Activated CD8-positive, alpha-beta T cell treated with anti-CD3 and anti-CD28 coated beads, Interleukin-2, amount 10 ng/mL, durations not matched to agents 7 days and 5 days (primary cell): ENCODE measurements at places on chromosomes 11 and 22. TPM values are rescaled to one million over a fixed set of nuclear protein-coding genes. Genes with fewer than 3 reads are reported as not detected.

DNA sequence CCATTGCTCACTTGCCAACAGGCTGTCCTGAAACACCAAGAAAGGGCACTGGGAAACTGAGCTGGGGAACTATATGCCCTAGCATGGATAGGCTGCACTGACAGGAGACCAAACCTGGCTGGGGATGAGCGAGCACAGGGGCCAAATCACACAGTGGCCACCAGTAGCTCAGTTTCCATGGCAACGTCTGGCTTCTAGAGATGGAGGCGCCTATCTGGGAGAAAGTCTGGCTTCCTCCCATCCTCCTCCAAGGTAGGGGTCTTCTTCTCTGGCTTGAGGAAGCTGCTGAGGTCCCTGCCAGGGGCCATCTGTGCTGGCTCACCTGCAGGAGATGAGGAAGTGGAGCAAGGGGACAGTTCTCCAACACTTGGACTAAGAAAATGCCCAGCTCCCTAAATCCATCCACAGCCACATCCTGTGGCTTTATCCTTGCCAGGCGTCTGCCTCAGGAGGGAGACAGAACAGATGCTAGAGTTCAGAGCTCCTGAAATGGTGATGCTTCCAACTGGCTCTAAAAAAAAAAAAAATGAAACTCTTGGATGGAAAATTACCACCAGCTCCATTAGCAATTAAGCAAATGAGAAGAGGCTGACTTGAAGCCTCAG, 48.3 kb downstream of the SYT13 start:
- DNase-seq = no peak
- no peak overlapping the region for H3K27ac ChIP-seq

DNA sequence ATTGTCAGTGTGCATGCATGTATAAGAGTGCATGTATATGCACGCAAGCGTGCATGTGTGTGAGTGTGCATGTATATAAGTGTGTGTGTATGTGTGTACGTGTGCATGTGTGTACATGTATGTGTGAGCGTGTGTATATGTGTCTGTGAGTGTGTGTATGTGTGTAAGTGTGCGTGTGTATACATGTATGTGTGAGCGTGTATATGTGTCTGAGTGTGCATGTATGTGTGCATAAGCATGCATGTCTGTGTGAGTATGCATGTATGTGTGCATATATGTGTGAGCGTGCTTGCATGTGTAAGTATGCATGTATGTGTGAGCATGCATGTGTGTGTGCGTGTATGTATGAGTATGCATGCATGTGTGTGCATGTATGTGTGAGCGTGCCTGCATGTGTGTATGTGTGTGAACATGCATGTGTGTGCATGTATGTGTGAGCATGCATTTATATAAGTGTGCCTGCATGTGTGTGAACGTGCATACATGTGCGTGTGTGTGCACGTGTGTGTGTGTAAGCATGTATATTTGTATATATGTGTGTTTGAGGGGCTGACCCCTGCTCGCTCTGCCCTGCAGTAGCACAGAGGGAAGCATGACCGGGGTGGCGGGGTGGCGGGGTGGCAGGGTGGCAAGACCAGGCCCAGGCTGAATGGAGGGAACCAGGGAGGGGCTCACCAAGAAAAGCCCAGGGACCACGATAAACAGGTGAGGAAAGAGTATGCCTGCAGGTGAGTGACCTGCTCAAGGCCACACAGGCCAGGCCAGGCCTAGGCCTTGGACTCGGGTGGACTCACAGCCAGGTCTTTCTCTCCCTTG, 26.3 kb downstream of the CYTH4 start:
- H3K36me3 ChIP-seq = peaks cover 86% of the 10 kb centered on the region
- peak overlapping the region; percentile 96 for H3K27ac ChIP-seq
- DNase-seq = no peak
- H3K4me1 ChIP-seq = peaks cover 95% of the 10 kb centered on the region
- no peaks in the 10 kb centered on the region for H3K27me3 ChIP-seq
- H3K4me3 ChIP-seq = peak overlapping the region; percentile 71

- no peak overlapping the region for H3K27ac ChIP-seq
- no peaks in the 10 kb centered on the region for H3K27me3 ChIP-seq
- H3K4me1 ChIP-seq = no peaks in the 10 kb centered on the region
- DNase-seq = no peak
- H3K4me3 ChIP-seq = no peak overlapping the region
These were observed 88.3 kb upstream of the PRDM11 start for GRCh38 chr11:45057938-45058646.

GRCh38 chr11:64514590-64514989, 76.4 kb upstream of the SLC22A12 start:
- H3K27ac ChIP-seq = no peak overlapping the region
- no peak overlapping the region for H3K4me3 ChIP-seq
- H3K36me3 ChIP-seq = no peaks in the 10 kb centered on the region
- DNase-seq = no peak
- H3K4me1 ChIP-seq = no peaks in the 10 kb centered on the region

DNA sequence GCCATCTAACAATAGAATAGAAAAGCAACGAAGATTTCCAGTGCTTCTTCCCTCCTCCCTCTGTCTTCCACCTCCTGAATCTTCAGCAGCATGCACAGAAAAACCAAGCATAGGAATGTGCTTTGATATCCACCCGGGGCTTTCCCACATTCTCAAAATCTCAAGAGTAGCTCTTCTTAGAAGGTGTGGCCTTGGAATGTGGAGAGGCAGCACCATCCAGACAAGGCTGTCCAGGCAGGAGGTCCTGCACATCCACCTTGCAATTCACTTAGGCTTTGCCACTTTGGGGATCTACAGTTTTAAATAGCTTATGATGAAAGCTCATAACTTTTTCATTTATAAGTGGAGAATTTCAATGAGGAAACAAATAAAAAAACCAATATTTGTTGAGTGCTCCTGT, 72.9 kb downstream of the KIRREL3 start:
- H3K27ac ChIP-seq = no peak overlapping the region
- H3K36me3 ChIP-seq = no peaks in the 10 kb centered on the region
- H3K27me3 ChIP-seq = no peaks in the 10 kb centered on the region
- DNase-seq = no peak
- no peak overlapping the region for H3K4me3 ChIP-seq

DNA sequence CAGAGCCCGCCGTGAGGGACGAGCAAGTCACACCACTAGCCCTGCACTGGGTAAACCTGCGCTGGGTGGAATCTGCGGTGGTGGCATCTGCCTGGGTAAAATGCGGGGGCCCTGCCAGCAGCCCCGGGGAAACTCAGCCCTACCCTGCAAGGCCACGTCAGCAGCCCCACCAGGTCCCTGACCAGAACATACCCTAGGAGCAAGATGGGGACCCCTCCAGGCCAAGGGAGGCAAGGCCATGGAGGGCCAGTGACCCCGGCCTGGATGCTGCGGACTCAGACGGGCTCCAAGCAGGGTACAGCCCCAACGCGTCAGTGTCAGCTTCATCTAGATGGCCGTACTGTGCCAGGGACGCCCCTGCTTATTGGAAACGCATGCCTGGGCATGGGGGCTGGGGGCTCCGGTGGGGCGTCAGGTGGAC, 26.3 kb downstream of the TOLLIP start:
- DNase-seq = no peak
- no peaks in the 10 kb centered on the region for H3K27me3 ChIP-seq
- H3K4me1 ChIP-seq = no peaks in the 10 kb centered on the region
- peaks cover 20% of the 10 kb centered on the region for H3K36me3 ChIP-seq

The AASDHPPT gene
- total RNA-seq = 30.9 TPM

GRCh38 chr11:94767291-94767690, 865 bp upstream of the AMOTL1 start:
- no peak overlapping the region for H3K27ac ChIP-seq
- H3K4me3 ChIP-seq = no peak overlapping the region
- peaks cover 16% of the 10 kb centered on the region for H3K4me1 ChIP-seq
- peaks cover 42% of the 10 kb centered on the region for H3K27me3 ChIP-seq

DNA sequence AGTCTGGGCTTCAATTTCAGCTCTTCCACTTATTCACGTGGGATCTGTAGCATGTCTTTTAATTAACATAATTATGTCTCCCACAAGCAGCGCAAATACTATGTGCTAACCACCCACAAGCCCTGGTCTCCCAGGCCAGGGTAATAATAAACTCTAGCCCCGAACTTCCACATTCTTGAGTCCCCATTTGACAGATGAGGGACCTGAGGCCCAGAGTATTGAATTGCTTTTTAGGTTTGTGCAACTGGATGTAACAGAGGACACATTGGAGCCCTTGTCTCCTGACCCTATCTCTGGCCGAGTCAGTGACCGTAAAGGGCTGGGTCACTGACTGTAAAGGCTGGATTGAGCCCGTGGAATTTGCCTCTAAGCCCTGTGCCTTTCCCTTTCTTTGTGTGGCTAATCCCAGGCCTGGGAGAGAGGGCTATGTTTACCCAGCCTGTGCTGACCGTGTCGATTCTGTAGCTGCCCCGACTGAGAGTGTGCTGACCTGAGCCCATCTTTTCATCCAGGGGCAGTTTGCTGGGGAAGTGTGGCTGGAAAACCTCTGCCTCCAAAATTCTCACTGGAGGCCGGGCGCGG, 3.9 kb downstream of the CRYBB2 start:
- no peak for DNase-seq
- no peak overlapping the region for H3K4me3 ChIP-seq
- H3K27me3 ChIP-seq = peaks cover 10% of the 10 kb centered on the region
- H3K4me1 ChIP-seq = no peaks in the 10 kb centered on the region
- no peak overlapping the region for H3K27ac ChIP-seq

GRCh38 chr11:112507281-112507680, 246.6 kb upstream of the PLET1 start:
- H3K27ac ChIP-seq = no peak overlapping the region
- no peaks in the 10 kb centered on the region for H3K36me3 ChIP-seq
- DNase-seq = no peak
- no peak overlapping the region for H3K4me3 ChIP-seq
- H3K27me3 ChIP-seq = peaks cover 27% of the 10 kb centered on the region
- H3K4me1 ChIP-seq = no peaks in the 10 kb centered on the region

The OR5J2 gene
- not detected for total RNA-seq

DNA sequence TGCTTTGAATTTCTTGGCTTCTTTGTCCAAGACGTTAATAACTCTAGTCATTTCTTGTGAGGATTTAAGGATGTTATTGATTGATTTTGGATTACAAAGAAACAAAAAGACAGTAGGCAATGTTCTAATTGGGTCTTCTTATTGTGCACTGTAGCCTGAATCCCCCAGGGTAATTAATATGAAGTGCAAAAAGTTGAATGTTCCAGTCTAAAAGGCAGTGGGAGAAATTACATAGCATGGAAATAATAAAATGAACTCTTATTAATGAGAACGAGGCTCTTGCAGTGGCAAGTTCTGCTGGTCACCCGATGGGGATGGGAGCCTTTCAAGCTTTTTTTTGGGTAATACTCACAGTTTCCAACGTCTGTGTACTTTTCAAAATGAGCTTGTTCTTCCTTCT, 45.6 kb downstream of the UBASH3B start:
- H3K36me3 ChIP-seq = peaks cover 65% of the 10 kb centered on the region
- no peak overlapping the region for H3K27ac ChIP-seq
- no peak overlapping the region for H3K4me3 ChIP-seq
- no peak for DNase-seq
- no peaks in the 10 kb centered on the region for H3K27me3 ChIP-seq
- peaks cover 79% of the 10 kb centered on the region for H3K4me1 ChIP-seq

The MMP26 gene
- not detected for total RNA-seq

The CCDC87 gene
- total RNA-seq = 0.55 TPM

The GDPD5 gene
- 26.6 TPM for total RNA-seq

GRCh38 chr11:125111001-125111342, 454 bp downstream of the TMEM218 start:
- H3K4me1 ChIP-seq = peaks cover 18% of the 10 kb centered on the region
- DNase-seq = peak; percentile 35
- H3K27me3 ChIP-seq = peaks cover 2% of the 10 kb centered on the region

DNA sequence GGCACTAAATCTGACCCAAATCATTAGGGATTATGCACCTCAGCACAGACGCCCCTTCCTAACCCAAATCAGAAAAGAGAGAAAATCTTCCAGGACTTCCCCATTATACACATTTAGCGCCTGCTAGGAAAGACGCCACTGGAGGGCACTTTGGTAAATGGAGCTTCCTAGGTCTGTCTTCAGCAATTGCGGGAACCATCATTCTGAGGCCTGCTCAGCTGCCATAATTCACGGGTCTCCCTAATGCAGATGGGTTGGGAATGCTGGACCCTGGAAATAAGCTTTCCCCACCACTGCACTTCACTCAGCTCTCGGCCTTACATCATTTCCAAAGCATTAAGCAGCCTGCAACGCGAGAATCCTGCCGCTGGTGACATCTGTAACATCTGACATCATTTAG, 86.2 kb upstream of the OPCML start:
- DNase-seq = no peak
- no peaks in the 10 kb centered on the region for H3K4me1 ChIP-seq
- H3K27me3 ChIP-seq = no peaks in the 10 kb centered on the region
- H3K36me3 ChIP-seq = no peaks in the 10 kb centered on the region
- H3K27ac ChIP-seq = no peak overlapping the region
- no peak overlapping the region for H3K4me3 ChIP-seq

DNA sequence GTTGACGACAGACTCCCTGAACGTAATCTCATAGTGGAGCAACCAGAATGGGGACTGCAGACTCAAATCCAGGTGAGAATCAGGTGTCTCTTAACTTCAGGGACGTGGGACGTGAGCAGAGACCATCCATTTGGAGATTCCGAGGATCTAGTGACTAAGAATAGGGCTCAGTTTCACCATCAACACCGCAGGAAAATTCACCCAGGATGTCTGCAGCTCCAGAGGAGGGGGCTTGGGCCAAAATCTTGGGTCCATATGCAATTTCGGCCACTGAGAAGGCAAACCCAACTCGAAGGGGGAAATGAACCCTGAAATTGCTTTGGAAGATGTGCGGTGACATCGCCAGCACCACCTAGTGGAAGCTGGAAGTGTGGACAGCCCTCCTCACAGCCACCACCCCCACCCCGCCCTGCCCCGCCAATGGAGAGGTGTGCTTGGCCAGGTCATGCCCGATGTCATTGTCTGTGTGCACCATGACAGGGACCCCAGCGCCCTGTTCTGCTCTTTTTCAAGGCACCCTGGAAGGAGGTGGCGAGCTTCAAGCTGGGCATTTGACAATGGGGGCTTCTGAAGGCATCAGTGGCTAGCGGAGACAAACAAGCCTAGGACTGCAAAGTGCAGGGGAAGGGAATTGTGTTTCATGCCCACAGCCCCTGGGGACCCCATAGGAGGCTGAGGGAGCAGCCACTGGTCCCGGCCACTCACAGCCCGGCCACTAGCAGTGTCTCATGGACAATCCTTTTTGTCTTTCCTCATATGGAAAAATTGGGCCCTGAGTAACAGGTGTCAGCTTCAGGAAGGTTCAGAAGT, 24.8 kb downstream of the APOL1 start:
- no peak overlapping the region for H3K4me3 ChIP-seq
- peak overlapping the region; percentile 66 for H3K27ac ChIP-seq
- H3K4me1 ChIP-seq = peaks cover 30% of the 10 kb centered on the region

DNA sequence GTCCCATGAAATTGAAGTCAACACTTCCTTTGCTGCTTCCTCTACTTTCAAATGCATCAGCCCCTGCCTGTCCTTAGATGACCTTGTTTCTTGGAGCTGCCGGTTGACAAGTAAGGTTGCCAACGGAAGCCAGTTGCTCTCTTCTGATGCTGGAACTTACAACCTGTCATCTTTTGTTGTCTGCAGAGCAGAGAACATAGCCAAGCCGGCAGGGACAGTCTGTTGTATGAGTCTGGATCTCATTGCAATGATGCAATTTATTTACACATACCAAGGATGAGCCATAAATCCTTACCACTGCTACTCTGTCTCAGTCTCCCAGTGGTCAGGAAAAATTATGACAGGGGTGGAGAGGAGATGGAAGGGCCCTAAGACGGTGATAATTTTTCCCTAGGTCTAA, 151.4 kb downstream of the BLID start:
- H3K27me3 ChIP-seq = no peaks in the 10 kb centered on the region
- peaks cover 7% of the 10 kb centered on the region for H3K4me1 ChIP-seq

- H3K27ac ChIP-seq = no peak overlapping the region
- no peak for DNase-seq
- H3K27me3 ChIP-seq = no peaks in the 10 kb centered on the region
- peaks cover 7% of the 10 kb centered on the region for H3K36me3 ChIP-seq
- H3K4me3 ChIP-seq = no peak overlapping the region
These were observed 60.3 kb downstream of the MTMR2 start for GRCh38 chr11:95863486-95864140.
